ENCODE measurements at places on chromosomes 1 and 21.

DNA sequence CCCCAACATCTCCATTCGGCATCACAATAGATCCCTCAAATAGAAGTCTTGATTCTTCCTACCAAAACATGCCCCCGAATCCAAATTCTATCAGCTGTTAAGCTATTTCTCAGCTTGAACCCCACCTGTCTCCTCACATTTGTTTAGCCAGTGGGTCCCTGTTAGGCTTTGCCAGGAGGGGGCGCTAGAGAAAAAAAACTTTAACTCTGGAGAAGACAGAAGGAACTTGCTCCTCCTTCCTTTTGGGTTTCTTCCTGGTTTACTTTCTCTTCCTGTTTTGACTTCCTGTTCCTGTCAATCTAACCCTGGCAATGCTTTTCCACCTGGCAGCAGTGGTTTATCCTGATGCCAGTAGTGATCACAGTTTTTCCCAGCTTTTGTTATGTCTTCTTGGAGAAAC lies 95.6 kb upstream of the KCNK1 start:
- peak; percentile 52 for DNase-seq

- DNase-seq = no peak
These were observed 546.7 kb upstream of the ADGRL2 start for GRCh38 chr1:81254068-81254467.

- DNase-seq = no peak
These were observed 369.1 kb downstream of the RGS7 start for GRCh38 chr1:240987928-240988327.

- peak; percentile 48 for DNase-seq
These were observed 2.0 kb upstream of the SRM start for GRCh38 chr1:11061652-11062365.

DNA sequence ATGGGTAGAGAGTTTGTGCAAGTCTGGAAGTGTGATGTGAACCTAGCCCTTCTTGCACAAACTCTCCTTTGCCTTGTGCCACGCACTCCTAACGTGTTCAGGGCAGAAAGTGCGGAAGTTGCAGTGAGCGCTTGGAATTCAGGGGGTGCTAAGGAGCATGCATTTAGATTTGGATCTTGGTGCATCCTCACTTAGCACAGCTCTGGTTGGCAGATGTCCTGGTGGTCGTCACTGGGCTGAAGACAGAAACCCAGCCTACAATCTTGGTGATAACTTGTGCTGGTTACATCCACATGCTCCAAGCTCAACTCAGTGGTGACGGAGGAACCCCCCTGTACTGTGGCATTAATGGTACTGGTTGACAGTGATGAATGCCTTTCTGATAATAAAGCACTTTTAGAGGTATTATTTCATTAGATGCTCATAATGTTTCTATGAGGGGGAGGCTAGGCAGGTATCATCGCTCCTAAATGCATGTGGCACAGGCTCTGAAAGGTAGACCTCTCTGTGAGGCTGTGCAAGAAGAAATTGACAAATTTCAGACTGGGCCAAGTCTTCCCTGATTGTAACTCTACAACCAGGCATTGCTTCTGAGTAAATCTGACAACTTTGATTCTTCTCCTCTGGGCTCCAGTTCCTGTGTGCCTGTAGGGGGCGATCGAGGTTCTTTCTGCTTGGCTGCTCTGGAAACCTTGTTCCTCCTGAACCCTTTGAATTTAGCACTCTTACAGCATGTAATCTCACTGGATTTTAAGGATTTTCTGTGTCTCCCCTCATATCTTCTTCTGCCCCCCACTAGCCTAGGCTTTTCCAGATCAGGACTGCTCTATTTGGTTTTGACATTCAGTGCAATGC lies 40.6 kb downstream of the MAPKAPK2 start:
- DNase-seq = peak; percentile 73

DNA sequence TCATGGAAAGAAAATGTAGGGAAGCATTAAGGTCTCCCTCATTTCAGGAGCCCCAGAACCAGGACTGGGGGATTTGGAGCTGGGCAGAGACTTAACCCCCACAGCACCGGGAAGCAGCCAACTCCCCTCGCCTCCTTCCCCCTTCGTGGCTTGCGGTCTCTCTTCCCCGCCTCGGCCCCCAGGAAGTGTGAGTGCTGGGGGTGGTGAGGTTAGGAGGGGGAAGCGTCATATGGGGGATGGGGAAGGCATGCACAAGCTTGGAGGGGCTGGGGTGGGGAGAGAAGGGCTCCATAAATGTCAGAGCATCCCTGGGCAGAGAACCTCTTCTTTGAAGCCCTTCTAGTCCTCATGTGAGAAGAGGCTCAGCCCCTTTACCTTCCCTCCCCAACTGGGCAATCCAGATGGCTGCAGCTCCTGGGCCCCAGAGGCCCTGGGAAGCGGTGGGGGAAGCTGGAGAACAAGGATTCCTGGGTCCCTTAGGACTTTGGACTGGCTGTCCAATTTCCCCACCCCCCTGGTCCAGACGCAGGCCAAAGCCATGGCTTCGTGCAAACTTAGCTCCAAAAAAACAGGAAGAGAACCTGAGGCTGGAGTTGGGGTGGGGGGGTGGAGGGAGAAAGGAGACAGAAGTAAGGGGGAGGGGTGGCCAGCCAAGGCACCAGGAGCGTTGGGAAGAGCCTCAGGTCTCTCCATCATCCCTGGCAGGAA lies 7.8 kb downstream of the ZBTB7B start:
- DNase-seq = peak; percentile 86

DNA sequence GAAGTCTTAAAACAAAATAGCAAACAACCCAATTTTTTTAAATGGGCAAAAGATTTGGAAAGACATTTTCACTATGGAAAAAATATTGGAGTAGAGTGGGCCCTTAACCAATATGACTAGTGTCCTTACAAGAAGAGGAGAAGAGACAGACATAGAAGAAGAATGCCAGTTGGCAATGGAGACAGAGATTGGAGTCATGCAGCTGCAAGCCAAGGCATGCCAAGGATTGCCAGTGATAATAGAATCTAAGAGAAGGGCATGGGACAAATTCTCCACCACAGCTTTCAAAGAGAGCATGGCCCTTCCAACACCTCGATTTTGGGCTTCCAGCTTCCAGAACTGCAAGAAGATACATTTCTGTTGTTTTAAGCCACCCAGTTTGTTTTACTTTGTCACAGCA lies 92.7 kb downstream of the RGS2 start:
- no peak for DNase-seq

DNA sequence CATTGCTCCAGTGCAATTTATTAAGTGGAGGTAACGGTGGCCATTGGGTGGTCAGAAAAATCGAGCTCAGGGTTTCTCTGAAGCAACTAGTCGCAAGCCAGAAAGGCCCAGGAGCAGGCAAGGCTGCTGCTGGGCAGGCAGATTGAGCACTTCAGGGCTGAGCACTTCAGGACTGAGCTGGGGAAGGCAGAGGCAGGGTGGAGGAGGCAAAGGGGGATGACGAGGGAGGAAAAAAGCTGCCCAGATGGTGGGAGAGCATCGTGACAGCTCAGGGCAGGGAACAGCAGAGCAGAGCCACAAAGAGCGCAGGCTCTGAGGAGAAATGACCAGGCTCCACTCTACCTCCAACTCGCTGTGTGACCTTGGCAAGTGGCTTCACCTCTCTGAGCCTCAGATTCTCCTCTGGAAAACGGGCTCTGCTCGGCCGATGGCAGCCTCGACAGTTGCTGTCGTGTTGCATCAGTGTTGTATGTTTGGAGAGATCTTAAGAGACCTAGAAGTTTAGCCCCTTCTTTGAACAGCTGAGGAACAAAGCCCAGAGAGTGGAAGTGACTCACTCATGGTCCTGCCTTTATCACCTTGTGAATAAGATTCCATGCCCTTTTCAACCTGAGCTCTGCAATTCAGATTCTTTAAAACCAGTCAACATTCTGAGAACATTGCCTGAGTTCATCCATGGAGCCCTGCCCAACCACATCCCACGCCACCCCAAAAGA lies 141.4 kb downstream of the SYF2 start:
- DNase-seq = no peak

DNA sequence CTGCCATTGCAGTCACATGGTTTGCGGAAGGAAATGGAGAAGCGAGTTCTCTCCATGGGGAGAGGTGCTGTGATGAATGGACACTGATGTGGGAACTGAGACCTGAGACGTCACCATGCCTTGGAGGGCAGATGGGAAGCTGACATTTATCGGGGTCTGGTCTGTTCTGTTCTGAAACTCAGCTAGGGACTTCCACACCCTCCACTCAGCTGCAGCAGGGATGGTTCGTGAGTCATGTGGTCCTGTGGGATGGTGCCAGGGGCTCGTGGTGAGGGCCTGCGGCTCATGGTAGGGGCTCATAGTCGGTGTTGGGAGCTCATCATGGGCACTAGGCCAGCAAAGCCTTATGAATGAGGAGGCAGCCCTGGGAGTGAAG lies 6.1 kb downstream of the GPR137B start:
- no peak for DNase-seq

DNA sequence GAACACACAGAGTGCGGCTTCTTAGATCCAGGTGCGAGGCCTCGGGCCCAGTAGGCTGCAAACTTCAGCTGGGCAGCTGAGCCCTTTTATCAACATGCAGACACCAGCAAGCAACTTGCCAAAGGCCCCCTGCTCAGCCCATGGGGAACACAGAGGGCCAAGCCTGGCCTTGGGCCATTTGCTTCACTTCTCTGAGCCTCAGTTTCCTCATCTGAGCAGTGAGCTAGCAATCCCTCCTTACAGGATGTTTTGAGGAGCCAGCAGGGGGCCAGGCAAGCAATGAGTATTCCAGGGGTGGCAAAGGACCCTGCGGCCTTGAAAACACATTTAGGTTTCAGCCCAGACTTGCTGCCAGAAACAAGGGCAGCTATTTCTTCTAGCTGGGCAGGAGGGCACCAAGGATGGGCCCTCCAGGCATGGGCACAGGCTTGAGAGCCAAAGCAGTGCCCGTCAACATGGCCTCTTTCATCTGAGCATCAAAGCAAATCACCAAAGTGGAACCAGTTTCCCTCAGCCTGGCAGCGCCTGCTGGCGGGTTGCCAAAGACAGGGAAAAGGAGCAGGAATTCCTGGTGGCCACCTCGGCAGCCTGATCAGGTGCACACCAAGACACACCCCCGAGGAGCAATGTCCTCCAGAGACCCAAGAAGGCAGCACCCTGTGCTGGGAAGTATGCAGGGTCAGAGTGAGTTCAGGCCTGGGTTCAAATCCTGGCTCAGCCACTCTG lies 1.4 kb downstream of the MATN1 start:
- DNase-seq = no peak

GRCh38 chr1:110164725-110165350 lies 14.5 kb downstream of the SLC6A17 start:
- peak; percentile 14 for DNase-seq

DNA sequence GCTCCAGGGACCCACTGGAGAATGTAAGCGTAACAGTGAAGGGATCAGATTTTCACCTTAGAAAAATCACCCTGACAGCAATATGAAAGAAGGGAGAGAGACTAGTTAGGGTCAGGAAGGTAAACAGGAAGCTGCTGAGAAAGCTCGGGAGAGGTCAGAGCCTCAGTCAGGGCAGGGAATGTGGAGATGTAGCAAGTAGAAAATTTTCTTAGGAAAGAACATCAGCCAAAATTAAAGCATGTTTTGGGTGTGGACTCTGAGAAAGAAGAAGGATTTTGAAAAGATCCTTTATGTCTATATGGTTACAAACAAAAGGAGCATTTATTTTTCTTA lies 16.7 kb upstream of the ERICH3 start:
- DNase-seq = no peak

GRCh38 chr21:46110499-46111192 lies 12.7 kb downstream of the COL6A2 start:
- DNase-seq = no peak

DNA sequence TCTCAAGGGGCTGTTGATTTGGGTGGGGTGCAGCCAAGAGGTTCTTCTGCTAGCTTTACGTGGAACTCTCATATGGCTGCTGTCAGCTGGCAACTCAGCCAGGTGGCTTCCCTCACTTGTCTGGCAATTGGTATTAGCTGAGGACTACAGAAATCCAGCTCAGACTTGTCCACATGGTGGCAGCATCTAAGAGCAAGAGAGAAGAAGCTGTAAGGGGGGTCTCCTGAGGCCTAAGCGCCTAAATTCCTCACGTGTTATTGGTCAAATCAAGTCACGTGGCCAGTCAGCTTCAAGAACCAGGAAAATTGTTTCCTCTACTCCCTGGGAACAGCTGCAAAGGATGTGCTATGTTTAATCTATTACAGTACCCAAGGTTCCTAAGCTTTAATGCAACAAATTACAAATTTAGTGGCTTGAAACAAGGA lies 4.2 kb upstream of the DYRK3 start:
- DNase-seq = peak; percentile 85

DNA sequence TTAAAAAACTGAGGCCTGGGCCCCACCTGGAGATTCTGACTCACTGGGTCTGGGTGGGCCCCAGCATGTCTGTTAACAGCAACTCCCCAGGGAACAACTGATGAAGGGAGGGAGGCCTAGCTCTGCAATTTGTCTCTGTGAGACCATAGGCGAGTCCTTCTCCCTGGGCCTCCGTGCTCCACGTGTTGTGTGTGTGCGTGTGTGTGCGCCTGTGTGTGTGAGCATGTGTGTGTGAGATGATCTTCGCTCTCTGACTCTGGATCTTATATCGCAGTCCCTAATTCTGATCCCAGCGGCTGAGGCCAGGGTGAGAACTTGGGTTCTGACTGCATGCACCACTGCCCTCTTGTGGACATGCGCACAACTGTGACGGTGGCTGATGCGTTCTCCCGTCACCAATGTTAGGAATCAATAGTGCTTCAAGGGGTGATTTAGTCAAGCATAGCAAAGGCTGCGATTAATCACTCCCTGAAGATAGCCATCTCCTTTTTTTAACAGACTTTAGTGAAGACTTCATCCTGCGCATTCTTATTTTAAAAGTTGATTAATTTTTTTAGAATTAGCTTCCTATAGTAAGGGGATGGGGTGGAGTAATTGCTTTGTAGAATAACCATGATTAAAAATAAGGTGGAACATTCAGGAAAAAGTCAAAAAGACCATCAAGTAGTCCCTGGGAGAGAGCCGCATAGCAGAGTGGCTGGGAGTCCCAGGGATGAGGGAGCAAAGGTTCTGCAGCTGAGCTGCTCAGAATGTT lies 62.4 kb upstream of the USP24 start:
- DNase-seq = peak; percentile 86

DNA sequence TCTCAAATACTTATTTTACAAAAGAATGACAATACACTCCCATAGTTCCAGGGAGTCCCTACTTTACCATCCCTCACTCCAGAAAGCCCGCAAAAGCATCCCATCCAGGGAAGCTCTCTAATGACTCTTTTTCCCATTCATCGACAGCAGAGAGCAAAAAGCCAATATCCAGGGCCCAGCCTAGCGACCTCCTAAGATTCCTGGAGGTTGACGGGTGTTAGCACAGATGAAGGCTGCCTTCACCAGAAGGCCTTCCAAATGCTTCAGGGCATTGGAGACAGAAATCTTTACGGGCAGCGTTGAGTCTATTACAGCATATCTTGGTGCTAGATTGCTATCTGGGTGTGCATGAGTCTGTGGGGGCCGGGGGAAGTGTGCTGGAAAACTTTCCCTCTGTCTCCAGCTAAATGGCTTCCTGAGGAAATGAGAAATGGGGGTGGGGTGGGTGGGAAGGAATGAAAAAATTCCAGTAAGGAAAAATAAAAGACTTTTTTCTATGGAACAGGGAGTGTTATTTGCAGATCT lies 136.6 kb downstream of the PROX1 start:
- no peak for DNase-seq

- DNase-seq = no peak
These were observed 12.4 kb upstream of the EVI5 start for GRCh38 chr1:92797297-92797696.

Measured in NB4 (cell line).